Lung (tissue), 17 donors: ENCODE measurements at places on chromosomes 12 and 14. TPM values are rescaled to one million over a fixed set of nuclear protein-coding genes. Genes with fewer than 3 reads are reported as not detected.

The ESPL1 gene
- 6.7 TPM for total RNA-seq

The PAX9 gene
- total RNA-seq = 6.0 TPM

DNA sequence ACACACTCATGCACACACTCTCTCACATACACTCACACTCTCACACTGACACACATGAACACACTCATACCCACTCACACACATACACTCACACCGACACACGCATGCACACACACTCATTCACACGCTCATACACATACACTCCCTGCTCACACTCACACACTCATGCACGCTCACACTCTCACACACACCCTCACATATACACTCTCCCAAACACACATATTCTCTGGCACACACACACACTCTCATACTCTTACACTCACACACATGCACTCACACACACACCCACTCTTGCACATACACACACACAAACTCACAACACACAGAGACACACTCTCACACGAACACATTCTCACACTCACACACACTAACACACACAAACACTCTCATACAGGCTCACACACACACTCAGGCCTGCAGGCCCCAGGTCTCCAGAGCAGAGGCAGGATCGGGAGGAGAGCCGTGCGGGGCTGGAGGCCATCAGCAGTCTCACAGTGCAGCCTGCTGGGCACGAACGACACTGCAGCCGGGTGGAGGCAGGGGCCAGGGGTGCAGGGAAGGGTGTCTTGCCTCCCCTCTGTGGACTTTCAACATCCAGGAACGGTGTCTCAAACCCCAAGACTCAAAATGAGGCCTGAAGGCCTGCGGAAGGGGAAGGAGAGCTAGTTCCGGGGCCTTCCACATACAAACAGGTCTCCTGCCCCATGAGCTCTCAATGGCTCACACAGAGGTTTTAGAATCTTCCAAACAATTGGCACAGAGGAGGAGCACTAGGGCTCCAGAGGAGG is 148.7 kb downstream of the ANO2 start:
- DNase-seq = peak; percentile 74

GRCh38 chr12:130970165-130970907 is 16.6 kb downstream of the ADGRD1 start:
- no peak for DNase-seq

GRCh38 chr14:20655851-20656250 is 14.4 kb upstream of the OR6S1 start:
- DNase-seq = no peak

GRCh38 chr12:53052419-53053217 is 2.8 kb downstream of the TNS2 start:
- DNase-seq = peak; percentile 98

The GLIPR1L1 gene
- not detected for total RNA-seq

DNA sequence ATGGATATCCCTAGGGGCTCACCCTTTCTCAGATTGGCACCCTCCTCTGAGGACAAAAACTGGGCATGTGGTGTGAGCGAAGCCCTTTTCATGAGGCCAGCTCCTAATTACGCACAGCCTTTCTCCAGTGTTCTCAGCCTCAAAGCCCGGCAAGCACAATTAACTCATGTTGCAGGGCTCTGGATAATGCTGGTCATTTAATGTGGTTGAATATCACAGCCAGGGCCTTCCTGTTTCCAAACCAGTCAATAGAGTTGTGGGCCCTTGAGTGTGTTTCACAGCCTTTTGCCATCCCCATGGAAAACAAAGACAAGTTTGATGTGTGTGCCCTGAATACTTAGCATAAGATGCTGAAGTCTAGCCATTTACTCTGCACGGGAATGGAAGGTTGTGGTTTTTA is 114.2 kb upstream of the ARHGAP5 start:
- DNase-seq = no peak

The PRR4 gene
- total RNA-seq = 7.3 TPM

- DNase-seq = no peak
These were observed 73.8 kb upstream of the ANKS1B start for GRCh38 chr12:100058482-100059029.

The LRRIQ1 gene
- 33.2 TPM for total RNA-seq

- no peak for DNase-seq
These were observed 90.9 kb downstream of the BMP4 start for GRCh38 chr14:53865711-53866110.

The PRR13 gene
- 178 TPM for total RNA-seq

The SRP54 gene
- total RNA-seq = 42.7 TPM

DNA sequence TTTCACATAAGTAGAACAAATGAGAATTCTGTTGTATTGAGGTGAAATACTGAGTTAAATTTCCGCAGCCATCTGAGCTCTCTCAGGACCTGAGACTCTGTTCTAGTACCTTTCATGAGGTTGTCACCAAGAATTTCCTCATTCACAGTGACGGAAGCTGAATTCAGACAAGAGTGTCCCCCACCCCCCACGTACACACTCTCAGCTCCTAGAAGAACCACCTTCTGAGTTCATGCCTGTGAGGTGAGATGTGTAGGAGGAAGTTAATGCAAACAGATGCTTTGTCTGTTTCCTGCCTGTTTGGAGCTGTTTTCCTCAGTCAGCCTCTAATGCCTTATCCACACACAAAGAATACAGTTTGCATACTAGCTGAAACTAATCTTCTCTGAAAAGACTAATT is 18.2 kb downstream of the BICDL1 start:
- peak; percentile 13 for DNase-seq

- DNase-seq = peak; percentile 58
These were observed 13.0 kb downstream of the ATG14 start for GRCh38 chr14:55398679-55399078.

DNA sequence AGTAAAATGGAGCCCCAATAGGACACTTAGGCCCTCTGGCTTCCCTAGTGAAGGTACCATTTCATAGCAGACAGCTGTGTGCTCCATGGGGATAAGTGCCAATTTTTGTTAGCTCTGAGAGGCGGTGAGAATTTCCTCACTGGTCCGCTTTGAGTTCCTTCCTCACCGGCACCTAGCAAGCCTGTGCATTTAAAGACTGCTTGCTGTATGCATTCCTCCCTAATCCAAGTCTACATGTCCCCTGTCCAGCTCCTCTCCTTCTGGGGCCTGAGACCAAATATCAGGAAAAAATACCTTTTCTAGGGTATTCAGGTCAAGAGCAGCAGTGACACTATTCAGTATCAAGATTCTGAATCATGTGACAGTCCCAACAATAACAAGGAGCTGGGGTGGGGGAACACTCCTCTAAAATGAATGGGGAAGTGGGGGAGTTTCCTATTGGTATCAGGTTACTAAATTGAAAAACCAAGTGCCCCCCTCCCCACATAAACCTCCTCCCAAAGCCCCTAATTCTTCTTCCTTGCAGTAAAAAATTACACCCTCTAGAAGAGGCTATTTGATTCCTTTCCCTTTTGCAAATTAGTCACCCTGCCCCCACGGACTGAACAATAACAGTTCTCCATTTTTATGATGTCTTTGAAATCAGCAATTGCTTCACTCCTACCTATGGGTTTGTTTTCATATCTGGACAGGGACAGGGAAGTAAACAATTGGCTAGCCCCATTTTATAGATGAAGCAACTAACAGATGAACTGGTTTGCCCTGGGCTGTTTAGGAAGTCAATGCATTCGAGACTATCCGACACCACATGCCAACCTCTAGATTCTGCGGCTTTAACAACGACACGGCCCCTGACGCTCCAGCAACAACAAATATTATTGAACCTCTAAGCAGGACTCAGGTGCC is 28.9 kb downstream of the BCL11B start:
- no peak for DNase-seq

DNA sequence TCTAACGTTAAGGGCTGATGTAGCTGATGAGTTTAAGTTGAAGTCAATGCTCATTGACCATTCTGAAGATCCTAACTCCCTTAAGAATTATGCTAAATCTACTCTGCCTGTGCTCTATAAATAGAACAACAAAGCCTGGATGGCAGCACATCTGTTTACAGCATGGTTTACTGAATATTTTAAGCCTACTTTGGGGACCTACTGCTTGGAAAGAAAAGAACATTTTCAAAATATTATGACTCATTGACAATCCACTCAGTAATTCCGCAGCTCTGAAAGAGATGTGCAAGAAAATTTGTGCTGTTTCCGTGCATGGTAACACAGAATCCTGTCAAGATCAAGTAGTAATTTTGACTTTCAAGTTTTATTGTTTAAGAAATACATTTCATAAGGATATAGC is 35.0 kb upstream of the NAV3 start:
- DNase-seq = no peak

DNA sequence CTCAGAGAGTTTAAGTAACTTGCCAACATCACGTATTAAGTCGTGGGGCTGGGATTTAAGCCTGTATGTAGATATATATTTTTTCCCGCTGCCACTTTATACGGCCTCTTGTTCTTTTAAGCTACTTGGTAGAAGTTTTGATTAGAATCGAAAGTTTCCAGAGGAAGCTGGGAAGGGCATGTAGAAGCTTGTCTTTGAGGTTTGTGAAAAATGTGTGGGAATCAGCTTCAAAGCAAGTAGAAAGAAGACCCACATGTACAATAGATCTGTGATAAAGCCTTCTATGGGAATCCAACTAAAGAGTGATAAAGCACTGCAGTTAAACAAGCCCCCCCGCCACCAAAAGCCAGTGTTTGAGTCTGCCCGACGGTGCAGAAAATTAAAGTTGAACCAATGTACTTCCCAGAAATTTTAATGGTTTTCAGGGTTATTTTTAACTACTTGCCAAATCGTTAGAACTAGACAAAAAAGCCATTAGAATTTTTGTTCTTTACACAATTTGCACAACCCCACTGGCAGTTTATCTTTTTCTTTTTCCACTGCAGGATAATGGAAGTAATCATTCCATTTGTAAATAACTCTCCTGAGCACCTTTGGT is 25.5 kb downstream of the SERPINA11 start:
- DNase-seq = no peak

DNA sequence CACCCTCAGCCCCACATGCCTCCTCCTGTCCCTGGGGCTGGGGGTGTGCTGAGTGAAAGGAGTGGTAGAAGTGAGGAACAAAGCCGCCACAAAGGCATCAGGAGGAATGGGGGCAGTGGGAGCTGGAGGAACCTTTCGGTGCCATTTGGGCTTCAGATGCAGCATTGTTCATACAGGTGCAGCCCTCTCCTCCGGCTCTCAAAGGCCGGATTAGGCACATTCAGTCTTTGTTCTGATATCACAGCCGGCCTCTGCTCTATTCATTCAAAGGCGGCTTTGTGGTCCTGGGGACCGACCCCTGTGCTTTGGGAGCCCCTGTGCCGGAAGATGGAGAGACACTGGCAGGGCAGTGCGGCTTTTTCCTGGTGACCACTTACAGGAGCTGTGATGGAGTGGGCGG is 53.2 kb downstream of the SMOC1 start:
- DNase-seq = no peak

- DNase-seq = peak; percentile 96
These were observed 51.0 kb upstream of the SRSF5 start for GRCh38 chr14:69715725-69716477.

- DNase-seq = no peak
These were observed 12.4 kb downstream of the TECPR2 start for GRCh38 chr14:102375119-102375518.

DNA sequence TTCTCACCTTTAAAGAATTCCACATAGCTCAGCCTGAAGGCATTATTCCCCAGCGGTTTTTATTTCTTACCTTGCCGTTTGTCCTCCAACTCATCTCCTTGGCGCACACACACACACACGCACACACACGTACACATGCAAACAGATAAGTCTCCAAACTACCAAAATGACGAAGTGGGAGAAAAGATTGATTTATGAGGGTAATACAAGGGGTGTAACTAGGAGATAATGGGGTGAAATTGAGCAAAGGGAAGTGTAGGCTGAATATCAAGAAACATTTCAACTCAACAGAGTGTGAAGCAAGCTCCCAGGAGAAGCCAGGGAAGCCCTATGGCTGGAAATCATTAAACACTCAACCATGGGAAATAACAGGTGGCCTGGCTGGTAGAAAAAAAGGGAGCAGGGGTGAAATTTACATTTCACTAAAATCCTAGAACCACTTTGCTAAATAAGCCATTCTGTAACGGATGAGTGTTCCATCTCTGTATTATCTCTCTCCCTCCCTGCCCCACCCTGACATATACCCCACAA is 41.0 kb downstream of the GRIN2B start:
- DNase-seq = no peak

The RIMKLB gene
- total RNA-seq = 95.1 TPM

GRCh38 chr12:32987512-32987911 is 90.9 kb upstream of the PKP2 start:
- DNase-seq = no peak

The SLC4A8 gene
- total RNA-seq = 12.2 TPM

The ITGB7 gene
- total RNA-seq = 7.9 TPM

GRCh38 chr12:68630050-68630449 is 19.4 kb downstream of the RAP1B start:
- DNase-seq = no peak

The HELB gene
- 3.2 TPM for total RNA-seq

DNA sequence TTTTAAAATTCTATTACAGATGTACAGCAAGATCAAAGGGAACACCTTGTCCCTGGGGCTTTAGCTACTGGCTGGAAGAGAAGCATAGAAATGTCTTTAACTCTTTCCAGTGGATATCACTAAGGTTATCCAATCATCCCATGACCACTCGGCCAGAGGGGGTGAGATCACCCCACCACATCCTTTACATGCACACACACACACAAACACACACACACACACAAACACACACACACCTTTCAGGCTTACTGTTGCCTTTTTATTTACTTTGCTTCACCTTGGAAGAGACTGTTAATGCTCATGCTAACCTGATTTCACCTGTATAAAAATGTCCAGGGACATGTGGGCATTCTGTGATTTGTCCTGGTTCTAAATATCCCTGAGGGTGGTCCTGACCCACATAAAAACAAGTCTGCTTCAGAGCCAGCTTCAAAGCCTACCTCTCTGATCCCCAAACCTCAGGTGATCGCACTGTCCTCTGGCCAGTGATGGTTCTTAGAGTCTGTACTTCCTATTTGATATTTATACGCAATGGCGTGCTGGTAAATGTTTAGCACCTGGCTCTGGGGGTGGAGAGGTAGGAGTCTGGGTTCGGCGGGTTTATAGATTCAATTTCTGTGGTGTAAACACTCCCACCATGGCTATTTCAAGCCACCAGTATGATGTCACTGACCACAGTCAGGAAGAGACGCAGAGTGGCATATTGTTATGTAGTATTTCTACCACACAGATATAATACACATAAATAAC is 166.1 kb upstream of the EEA1 start:
- DNase-seq = no peak

DNA sequence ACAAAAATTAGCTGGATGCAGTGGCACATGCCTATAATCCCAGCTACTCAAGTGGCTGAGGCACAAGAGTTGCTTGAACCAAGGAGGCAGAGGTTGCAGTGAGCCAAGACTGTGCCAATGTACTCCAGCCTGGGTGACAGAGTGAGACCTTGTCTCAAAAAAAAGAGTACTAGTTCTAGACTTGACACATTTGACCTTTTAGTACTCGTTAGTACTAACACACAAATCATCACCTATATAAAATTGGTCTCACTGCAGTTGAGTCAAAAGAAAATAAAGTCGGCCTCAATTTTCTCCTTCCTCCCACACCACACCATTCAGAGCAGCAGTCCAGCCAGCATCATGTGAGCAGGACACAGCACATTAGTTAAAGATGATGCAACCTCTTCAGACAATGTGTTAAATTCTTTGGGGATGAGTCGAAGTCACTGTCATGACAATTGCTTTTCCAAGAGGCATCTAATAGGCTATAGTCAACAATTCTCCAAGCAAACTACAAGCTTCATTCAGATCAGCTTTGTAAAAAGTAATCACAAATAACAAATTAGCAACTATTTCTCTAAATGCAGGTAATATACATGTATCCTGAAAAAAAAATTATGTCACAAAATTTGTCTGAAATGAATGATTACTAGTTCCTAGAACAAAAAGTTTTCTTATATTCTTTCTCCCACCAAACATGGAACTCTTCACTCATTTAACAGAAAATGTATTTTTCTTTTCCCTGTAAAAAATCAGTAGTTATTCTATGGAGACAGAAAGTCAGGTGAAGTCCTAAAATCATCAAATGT is 55.6 kb downstream of the CLIP1 start:
- peak; percentile 40 for DNase-seq

The GSG1 gene
- total RNA-seq = not detected
